Caki2 (cell line): ENCODE measurements at places on chromosomes 6 and 20. TPM values are rescaled to one million over a fixed set of nuclear protein-coding genes. Genes with fewer than 3 reads are reported as not detected.
A peak's percentile ranks its signal among the peaks of the same experiment; 100 is the strongest.

DNA sequence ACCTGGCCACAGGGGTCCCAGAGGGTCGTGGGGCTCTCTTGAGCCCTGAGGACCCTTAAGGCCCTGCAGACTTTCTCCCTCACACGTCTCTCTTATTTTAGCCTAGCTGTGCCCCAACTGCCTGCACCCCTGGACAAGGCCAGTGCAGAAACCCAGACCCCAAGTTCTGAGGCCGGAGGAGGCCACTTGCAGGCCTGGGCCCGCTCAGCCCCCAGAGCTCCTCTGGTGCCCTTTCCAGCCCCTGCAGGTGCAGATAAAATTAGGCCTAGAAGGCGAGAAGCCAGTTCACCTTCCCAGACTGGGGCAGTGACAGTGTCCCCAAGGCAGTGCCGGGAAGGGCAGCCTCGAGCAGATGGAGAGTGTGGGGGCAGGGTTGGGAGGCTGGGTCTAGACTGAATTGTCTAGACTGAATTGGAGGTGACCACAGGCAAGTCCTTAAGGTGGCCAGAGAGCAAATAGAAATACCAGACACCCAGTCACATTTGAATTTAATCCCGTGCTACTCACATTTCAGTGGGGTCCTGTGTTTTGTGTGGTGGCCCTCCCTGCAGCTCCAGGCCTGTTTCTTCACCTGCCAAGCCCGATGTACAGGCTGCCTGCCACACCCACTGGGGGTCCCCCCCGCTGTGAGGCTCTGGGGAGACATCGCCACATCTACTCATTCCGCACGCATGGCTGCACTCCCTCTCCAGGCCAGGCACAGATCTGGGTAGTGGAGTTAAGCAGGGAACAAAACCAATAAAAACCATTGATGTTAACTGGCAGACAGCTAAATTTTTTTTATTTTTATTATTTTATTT, 8.6 kb upstream of the IP6K3 start:
- DNase-seq, result peak; percentile 73

DNA sequence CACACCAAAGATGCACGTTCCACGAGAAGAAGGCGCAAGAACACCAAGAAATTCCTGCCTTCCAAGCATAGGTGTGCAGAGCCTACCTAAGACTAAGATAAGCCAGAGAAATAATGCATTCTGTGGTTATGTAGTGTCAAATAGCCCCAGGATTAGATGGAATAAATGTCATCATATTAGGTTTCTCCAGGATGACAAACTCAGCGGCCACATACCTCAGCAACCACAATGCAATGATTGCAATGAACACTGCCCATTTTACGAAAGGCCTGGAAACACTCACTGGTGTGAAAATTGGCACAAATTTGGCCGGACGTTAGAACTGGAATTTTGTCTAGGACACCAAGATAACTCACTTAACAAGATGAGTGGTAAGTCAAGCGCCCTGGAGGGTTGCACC, 129.7 kb downstream of the SLC22A3 start:
- no peak for DNase-seq

DNA sequence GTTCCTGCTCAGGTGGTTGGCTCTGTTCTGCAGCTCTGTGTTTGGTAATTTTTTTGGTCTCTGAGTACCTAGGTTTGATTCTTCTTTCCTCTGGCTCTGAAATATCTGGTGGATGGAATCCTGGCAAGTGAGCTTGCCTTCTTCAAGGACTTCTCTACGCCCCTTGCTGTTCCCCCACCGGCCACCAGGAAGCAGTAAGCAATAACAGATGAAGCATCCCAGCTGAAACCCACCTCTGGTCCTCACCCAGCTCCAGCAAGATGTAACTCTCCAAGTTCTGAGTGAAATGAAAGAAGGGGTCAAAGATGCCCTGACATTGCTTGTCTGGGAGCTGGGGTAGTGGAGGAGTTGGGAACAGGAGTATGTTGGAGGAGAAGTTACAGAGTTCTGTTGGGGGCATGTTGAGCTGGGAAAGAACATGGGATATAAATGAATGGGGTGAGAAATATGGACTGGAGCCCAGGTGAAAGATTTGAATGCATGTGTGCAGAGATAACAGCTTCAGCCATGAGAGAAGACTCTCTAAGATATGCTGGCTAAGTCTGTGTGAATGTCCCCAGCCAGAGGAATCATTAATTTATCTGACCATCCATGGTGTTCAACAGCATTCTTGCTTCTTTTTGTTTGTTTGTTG, 51.3 kb upstream of the GLP1R start:
- DNase-seq, result no peak

DNA sequence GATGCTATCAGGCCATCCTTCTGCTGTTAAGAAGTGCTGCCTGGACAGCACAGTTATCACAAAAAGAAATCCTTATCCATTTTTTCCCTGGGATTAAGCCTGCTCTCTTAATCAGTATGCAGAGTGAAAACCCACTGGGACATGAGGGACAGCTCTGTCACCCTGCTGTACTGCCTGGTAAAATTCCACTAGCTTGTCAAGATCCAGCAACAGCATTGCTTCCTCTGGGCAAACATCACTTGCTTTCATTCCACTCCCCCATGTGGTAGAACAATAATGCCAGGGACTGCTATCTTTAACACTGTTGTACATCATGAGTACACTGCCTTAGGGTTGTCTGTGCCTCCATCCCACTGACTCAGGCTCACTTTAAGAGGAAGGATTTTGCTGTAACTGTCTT, 331.3 kb downstream of the KIF16B start:
- no peak for DNase-seq

DNA sequence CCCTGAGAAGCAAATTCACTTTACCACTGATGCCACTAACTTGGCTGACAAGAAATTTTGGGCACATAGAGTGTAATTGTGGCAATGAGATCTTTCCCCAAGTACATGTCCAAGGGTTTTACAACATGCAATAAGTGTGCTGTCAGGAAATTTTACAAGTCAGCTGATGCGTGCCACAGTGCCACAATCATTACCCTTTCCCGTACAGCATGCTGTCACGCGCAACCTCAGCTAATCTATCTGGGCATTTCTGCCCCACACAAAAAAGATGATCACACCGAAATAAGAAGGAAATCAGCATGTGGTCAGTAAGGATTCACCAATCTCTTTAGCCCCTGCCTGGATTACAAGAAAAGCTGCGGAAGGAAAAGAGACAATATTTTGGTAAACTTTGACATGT, 163.6 kb upstream of the PREP start:
- no peak for DNase-seq

DNA sequence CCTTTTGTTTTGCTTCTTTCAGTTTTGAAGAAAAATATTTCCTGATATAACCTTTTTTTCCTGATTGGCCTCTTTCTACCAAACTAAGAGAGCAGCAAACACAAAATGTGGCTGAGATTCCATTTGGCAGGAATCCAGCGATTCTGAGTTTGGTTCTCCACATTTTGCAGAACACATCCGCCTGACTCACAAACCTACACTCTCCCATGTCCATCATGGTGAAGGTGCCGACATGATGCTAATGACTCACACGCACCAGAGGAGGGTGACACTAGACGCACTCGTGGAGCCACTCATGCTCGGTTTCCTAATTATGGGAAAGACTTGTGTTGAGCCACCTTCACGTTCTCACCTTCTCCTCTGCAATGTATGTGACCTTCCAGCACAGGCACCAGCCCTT, 45.9 kb upstream of the DUSP22 start:
- no peak for DNase-seq

DNA sequence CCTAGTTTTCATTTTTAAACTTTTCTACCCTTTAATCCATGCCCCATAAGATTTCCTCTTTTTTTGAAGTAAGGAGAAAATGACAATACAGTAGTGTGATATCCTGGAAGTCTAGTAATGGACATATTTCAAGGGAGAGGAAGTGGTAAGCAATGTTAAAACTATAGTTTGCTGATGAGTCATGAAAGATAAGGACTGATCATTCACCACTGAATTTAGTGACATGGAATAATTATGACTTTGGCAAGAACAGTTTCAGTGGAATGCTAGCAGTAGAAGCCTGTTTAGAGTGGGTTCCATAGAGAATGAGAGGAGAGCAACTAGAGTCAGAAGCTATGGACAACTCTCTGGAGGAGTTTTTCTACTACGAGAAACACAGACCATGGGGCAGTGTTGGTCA, 24.9 kb upstream of the SLC2A12 start:
- DNase-seq, result no peak

DNA sequence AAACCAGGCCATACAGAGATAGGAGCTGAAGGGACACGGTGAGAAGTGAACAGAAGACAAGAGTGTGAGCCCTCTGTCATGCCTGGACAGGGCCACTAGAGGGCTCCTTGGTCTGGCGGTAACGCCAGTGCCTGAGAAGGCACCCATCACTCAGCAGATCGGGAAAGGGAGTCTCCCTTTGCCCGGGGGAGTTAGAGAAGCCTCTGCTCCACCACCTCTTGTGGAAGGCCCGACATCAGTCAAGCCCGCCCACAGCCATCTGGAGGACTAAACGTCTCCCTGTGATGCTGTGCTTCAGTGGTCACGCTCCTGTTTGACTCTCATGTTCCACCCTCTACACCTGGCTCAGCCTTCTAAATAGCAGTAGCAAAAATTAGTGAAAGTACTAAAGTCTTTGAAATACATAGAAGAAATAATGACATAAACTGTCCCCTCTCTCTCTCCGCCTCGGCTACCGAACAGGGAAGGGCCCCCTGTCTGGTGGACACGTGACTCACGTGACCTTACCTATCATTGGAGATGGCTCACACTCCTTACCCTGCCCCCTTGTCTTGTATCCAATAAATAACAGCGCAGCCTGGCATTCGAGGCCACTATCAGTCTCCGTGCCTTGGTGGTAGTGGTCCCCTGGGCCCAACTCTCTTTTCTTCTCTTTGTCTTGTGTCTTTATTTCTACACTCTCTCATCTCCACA, 66.7 kb downstream of the RPP21 start:
- peak; percentile 35 for DNase-seq

DNA sequence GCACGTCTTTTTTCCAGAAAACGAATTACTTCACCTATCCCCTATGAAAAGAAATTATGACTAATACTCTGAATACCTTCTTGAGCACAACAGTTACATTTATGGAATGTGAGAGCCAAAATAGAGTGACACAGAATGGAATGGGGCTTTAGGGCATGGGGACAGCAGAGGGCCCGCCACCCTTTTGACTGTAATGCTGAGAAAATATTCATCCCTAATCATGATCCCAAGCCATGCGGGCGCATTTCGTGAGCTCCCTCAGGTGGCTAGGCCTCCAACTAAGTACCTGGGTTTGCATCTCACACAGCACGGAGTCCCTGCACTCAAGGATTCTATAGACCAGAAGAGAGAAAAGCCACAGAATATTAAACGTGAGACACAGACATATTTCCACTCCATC, 212.6 kb downstream of the SOD2 start:
- DNase-seq, result no peak

GRCh38 chr20:32028647-32029372, 18.6 kb downstream of the CCM2L start:
- DNase-seq, result peak; percentile 34

GRCh38 chr20:46031701-46032254, 2.8 kb downstream of the SLC12A5 start:
- DNase-seq, result peak; percentile 21

DNA sequence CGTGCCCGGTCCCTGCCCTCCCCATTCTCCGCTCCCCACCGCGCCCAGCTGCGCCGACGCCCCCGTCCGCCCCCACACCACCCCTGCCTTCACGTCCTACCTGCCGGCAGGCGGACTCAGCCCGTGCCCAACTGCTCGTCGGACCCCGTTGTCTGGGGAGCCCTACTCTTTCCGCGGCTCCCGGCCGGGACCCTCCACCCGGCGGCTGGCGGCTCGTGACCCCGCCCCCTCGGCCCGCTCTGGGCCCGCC, at the start of gene SERAC1:
SERAC1 (minus strand) TSS at position 223 of the 250 bp plus-strand sequence. CDS start 9,899 bp downstream, outside the sequence.
- DNase-seq, result no peak

DNA sequence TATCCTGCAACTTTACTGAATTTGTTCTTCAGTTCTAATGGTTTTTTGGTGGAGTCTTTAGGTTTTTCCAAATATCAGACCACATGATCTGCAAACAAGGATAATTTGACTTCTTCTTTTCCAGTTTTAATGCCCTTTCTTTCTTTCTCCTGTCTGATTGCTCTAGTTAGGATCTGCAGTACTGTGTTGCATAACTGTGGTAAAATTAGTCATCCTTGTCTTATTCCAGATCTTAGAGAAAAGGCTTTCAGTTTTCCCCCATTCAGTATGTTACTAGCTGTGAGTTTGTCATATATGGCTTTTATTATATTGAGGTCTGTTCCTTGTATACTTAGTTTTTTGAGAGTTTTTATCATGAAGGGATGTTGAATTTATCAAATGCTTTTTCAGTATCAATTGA, 4.3 kb downstream of the MICA start:
- no peak for DNase-seq

DNA sequence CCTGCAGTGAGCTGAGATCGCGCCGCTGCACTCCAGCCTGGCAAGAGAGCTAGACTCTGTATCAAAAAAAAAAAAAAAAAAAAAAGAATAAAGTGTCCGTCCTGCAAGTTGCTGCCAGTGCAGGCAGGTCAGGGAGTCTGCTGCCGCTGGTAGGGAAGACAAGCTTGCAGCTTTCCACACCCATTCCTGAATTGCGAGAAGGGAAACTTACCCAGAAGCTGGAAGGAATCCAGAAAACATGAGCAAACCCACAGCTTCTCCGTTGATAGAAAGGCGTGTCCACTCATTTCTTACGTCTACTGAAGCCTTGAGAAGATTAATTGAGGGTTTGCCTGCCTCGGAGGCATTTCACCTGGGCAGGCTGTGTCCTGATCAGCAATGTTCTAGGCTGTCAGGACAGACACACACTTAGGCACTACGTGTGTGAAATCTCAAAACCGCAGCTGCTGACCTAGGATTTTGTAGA, 61.6 kb upstream of the DSP start:
- DNase-seq, result peak; percentile 86

DNA sequence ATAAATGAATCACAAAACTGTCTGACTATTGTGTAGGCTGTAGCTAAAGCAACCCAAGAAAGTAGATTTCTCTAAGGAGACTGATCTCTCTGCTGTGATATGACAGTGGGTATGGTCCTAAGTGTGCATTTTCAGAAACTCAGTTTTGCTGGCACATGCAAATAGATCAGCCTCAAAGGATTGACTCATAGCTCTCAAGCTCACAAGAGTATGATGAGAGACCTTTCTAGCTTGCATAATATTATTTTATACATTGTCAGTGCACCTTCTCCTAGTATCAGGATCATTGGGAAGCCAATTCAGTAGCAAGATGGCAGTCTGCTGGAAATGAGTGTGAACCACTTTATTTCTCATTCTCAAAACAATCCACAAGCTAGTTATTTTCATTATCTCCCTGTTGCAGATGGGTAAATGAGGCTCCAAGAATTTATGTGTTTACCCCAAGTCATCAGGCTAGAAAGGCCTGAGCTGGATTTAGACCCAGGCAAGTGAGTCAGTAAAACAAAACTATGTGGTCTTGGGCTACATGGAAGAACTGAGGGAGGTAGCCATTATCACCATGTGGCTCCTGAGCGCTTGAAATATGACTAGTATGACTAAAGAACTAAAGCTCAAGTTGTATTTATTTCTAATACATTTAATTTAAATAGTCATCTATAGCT, 27.9 kb upstream of the PLCB4 start:
- no peak for DNase-seq

Gene PPP1R3G
- 0.14 and 0.26 TPM in 2 replicates for total RNA-seq

Gene SLC26A8
- not detected in 2 replicates for total RNA-seq

Gene GRM4
- 1.2 TPM in 1 of 2 replicates, not detected in the other for total RNA-seq

Gene RIOK1
- total RNA-seq, result 4.8 and 18.3 TPM in 2 replicates

Gene C6orf15
- not detected in 2 replicates for total RNA-seq

Gene KHDC1L
- not detected in 2 replicates for total RNA-seq

Gene GPLD1
- 1.3 and 4.9 TPM in 2 replicates for total RNA-seq

Gene HAO1
- not detected in 2 replicates for total RNA-seq
